Activated CD4-positive, alpha-beta T cell treated with anti-CD3 and anti-CD28 coated beads, Interleukin-2, amount 10 ng/mL, durations not matched to agents 24 days and 14 days (primary cell): ENCODE measurements at places on chromosomes 2 and 18.

- no peak for DNase-seq
Observed at GRCh38 chr2:222307978-222308730, 9.4 kb upstream of the PAX3 start.

GRCh38 chr2:4356109-4356508, 652.7 kb downstream of the DCDC2C start:
- DNase-seq, result no peak

- no peak for DNase-seq
Observed at GRCh38 chr2:46504685-46505471, 25.5 kb downstream of the TMEM247 start.

DNA sequence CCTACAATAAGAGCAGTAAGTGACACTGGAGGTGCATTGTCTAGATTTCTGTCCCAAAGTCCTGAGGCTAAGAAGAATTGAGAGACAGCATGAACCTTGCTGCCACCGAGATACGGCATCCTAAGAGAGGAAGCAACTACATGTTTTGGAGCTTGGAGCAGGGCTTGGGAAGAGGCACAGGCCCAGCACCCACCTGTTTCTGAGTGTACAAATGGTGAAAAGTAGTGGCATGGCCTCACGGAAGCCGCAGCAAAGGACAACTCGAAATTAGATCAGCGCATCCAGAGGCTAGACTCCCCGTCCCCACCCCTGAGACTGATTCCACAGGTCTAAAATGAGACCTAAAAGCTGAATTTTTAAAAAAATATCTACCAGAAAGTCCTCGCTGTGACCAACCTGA, 127.5 kb downstream of the PTGR3 start:
- no peak for DNase-seq

DNA sequence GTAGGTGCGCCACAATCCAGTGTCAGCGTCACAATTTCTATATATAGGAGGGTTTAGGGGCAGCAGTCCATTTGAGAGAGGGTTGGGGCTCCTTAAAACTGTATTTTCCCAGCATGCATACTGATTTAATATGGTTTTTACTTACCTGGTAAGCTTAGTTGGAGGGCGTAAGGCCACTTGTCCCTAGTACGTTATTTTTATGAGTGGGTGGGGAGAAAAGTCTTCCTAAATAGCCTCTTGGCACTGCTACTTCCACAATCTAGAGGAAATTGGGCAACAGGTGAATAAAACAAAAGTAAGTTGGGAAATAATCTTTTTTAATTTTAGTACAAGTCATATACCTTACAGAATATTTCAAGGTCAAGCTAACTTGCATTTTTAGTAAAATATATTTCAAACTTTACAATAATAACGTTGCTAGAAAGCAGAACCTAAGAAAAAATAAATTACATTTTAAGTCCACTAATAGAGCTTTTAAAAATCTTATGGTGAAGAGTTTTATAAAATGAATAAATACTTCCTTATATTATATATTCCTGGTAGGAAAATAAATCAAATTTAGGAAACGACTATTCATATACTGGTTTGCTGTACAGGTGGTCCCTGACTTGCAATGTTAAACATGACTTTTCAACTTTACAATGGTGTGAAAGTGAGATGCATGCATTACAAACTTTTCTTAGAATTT, 20.9 kb downstream of the DHRS9 start:
- no peak for DNase-seq

GRCh38 chr2:198762441-198762840, 695.3 kb downstream of the SATB2 start:
- DNase-seq, result no peak

DNA sequence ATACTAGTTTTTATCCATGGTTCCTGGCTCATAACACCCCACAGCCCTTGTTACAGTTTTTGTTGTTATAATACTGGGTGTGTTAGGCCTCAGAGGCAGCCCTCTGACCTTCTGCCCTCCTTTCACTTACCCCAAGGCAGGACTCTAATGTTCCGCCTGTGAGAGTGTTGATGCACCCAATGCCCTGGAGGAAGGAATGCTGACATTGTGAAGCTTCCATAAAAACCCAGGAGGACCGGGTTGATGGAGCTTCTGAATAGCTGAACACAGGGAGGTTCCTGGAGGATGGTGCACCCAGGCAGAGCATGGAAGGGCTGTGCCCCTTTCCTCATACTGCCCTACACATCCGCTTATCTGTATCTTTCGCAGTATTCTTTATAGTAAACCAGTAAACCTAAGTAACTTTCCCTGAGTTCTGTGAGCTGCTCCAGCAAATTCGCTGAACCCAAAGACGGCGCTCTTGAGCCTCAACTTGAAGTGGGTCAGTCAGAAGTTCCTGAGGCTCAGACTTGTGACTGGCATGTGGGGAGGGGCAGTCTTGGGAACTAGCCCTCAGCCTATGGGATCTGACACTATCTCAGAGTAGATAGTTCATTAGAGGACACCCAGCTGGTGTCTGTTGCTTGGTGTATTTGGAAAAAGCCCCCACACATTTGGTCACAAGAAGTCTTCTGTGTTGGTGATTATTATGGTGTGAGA, 10.4 kb downstream of the STON1 start:
- no peak for DNase-seq

- DNase-seq, result peak; percentile 68
Observed at GRCh38 chr2:68203587-68203986, 45.9 kb downstream of the PNO1 start.

DNA sequence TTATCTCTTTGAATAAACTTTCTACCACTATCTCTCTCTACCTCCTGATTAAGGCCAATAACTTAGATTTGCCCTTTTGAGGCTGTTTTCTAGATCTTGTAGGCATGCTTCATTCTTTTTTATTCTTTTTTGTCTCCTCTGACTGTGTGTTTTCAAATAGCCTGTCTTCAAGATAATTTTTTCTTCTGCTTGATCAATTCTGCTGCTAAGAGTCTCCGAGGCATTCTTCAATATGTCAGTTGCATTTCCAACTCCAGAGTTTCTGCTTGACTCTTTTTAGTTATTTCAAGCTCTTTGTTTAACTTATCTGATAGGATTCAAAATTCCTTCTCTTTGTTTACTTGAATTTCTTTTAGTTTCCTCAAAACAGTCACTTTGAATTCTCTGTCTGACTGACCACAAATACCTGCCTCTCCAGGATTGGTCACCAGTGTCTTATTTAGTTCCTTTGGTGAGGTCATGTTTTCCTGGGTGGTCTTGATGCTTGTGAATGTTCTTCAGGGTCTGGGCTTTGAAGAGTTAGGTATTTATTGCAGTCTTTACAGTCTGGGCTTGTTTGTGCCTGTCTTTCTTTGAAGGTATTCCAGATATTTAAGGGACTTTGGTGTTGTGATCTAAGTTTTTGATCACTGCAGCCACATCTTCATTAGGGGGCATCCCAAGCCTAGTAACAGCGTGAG, 197.3 kb upstream of the STK17B start:
- no peak for DNase-seq

GRCh38 chr18:31510319-31510718, 12.3 kb downstream of the DSG2 start:
- DNase-seq, result no peak

GRCh38 chr18:9818423-9818734, 67.4 kb upstream of the TXNDC2 start:
- no peak for DNase-seq

GRCh38 chr2:152560873-152561595, 156.2 kb downstream of the PRPF40A start:
- DNase-seq, result no peak

- DNase-seq, result no peak
Observed at GRCh38 chr2:10345813-10346212, 43.1 kb downstream of the HPCAL1 start.

DNA sequence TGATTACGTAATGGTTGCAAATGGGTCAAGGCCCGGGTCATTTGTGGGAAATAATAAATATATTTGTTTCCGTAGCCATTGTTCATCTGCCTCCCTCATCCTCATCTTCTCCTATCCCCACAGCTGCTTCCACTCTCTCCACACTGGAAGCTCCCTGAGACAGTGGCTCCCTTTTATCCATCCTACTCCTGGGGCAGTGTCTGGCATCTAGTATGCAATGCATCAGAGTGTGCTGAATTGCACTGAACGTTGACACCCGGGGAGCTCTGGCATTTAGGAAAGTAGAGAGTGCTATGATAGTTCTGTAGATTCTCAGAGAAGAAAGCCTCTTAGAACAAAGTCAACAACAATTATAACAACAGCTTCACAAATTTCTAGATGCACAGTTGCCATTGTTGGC, 45.5 kb upstream of the NAB1 start:
- no peak for DNase-seq

GRCh38 chr2:69642709-69643601, 584 bp downstream of the AAK1 start:
- DNase-seq, result peak; percentile 86

DNA sequence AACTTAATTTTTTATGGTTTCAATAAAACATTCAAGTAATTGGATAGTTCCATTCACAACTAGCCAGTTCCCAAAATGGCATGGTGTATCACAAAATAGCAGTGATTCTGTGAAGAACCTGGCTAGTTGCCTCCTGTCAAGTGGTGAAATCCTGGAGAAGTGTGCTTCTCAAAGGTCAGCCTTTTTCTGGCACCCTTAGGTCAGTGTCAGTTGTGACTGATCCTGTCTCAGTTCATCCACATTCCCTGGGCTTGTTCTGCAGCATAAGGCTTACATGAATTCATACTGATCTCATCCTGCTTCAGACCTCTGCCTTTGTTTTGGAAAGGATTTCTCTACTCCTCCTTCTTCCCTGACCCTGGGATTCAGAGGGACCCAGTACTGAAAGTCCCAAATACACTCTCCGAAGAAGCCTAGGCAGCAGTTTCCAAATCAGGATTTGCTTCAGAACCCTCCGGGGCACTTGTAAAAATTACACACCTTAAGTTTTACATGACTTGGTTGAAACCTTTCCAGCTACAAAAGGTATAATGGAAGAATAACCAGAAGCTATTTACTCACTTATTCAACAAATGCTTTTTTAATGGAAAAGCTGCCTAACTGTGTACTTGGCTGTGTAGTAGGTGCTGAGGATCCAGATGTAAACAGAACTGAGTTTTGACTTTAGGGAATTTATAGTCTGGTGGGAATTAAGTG, 11.0 kb downstream of the MAP3K20 start:
- no peak for DNase-seq
